ENCODE measurements at places on chromosomes 5 and 9.

GRCh38 chr5:139474890-139475791, 4.3 kb downstream of the SMIM33 start:
- DNase-seq = peak; percentile 41

DNA sequence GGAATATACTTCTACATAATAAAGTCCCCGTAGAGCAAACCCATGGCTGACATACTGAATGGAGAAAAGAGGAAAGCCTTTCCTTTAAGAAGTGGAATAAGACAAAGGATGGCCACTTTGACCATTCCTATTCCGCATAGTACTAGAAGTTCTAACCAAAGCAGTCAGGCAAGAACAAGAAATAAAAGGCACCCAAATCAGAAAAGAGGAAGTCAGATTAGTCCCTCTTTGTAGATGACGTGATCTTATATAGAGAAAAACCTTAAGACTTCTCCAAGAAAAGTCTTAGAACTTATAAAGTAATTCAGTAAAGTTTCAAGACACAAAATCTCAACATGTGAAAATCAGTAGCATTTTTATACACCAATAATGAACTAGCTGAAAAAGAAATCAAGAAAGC, 133.9 kb downstream of the GIN1 start:
- no peak for DNase-seq

GRCh38 chr9:127614961-127615360, 2.9 kb downstream of the STXBP1 start:
- DNase-seq = no peak

DNA sequence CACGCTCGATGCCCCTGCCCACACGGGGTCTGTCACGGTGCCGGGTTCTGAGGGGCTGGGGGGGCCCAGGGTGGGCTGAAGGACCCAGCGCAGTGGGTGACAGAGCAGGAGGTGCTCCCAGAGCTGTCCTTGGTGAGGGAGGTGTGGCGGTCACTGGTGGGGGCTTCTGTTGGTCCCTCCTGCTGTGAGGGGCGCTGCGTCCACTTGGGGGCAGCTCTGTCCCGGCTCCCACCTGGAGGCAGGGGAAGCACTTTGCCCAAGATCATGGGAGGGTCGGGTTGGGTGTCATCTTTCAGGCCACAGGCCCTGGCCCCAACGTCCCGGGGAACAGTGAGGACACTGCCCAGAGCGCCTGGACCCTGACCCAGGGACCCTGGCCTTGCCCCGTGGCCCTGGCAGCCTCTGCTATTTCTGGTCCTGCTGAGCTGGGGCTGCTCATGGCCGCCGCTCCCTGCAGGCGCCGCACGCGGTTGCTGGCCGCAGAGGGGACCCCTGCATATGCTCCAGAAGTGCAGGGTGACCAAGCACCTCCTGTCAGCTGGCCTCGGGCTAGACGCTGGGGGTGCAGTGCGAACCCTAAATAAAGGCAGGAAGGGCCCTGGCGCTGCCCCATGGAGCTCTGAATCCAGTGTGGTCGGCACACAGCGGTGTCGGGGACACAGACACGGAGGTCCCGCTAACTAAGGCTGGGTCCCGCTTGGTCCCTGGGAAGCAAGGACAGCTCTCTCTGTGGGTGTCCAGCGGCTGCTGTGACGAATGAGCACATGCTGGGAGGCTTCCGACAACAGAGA, 11.6 kb upstream of the RNU6ATAC start:
- DNase-seq = no peak

DNA sequence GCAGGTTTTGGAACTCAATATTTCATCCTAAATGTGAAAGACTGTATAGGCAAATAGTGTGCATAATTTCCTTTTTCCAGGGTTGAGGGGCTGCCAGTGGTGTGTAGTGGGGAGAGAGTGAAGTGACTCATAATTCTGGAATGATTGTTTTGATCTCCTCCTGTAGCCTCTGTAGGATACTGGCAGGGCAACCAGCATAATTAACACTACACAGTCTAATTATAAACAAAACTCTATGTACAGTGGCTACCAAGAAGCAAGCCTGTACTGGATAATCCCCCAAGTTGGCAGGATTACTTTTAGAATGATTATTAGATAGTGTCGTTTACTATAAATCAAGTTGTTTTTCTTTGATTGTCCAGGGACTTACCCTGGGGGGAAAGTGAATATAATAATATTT, 32.2 kb downstream of the LNPEP start:
- no peak for DNase-seq

GRCh38 chr9:23542927-23543326, 283.1 kb downstream of the ELAVL2 start:
- no peak for DNase-seq

- DNase-seq = no peak
Observed at GRCh38 chr9:121963528-121963995, 129.5 kb downstream of the TTLL11 start.

- DNase-seq = no peak
Observed at GRCh38 chr9:24776226-24776625, 230.5 kb upstream of the IZUMO3 start.

DNA sequence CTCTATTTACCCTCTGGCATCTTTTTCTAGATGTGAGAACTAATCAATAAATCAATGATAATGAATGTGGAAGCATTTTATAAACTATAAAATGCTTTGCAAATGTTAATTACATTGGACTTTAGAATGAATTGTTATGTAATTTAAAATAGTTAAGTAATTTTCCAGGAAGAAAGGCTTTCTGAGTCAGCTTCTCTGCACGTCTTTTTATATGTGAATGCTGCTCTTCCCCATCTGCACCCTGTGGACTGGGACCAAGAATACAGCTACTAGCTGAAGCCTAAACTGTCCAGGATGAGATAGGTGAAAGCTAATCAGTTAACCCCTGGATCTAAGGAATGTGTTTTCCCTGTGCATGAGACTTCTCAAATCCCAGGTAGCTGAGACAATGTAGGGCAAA, 292.9 kb downstream of the NR3C1 start:
- no peak for DNase-seq

- DNase-seq = no peak
Observed at GRCh38 chr9:71752352-71752751, 16.0 kb downstream of the CEMIP2 start.

- DNase-seq = no peak
Observed at GRCh38 chr5:142385194-142385593, 60.4 kb upstream of the SPRY4 start.

GRCh38 chr5:135462304-135462703, 10.2 kb upstream of the TIFAB start:
- peak; percentile 75 for DNase-seq

GRCh38 chr5:78905084-78905938, 79.8 kb downstream of the ARSB start:
- no peak for DNase-seq

- DNase-seq = peak; percentile 62
Observed at GRCh38 chr5:179768326-179769085, 25.3 kb upstream of the LTC4S start.

GRCh38 chr9:75176037-75176436, 87.7 kb downstream of the OSTF1 start:
- DNase-seq = no peak

GRCh38 chr9:101673642-101674041, 64.8 kb downstream of the GRIN3A start:
- DNase-seq = no peak

- DNase-seq = no peak
Observed at GRCh38 chr5:143153332-143154119, 250.0 kb downstream of the NR3C1 start.

- DNase-seq = no peak
Observed at GRCh38 chr9:36499174-36499890, 73.4 kb upstream of the MELK start.

GRCh38 chr9:38240051-38240450, 152.5 kb upstream of the ALDH1B1 start:
- DNase-seq = no peak
